ENCODE measurements at places on chromosomes 2 and 18.

DNA sequence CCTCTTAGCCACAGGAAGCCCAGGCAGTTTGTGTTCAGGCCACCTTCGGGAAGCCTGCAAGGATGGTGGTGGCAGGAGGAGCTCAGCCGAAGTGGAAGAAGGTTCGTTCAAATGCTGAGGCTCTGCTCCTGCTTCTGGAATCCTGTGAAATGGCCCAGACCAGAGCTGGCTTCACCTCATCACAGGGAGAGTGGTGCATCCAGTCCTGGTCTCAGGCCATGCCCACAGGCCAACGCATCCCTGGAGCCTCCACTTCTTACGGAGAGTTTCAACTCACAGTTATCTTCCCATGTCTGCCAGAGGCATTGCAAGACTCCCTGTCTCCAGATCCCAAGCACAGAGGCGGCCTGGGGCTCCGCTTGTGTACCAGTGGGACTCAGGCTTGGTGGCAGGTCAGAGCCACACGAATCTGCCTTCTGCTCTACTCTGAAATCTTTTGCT is 82.3 kb downstream of the NDUFA10 start:
- DNase-seq = no peak

DNA sequence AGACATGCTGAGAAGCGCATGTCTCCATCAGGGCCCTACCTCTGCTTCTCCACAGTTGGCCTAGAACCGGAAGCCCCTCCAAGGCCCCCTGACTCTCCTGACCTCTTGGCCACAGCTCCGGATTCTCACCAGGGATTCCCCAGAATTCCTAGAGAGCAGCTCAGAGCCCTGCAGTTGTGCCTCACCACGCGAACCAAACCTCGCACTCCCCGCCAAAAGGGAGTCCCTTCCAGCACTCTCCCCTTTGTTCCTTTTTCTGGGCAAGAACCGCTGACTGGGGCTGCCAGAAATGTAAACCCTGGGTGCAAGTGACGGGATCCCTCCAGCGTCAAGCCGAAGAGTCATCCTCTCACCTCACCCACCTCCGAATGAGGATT is 36.7 kb downstream of the AFF3 start:
- DNase-seq = no peak

- DNase-seq = no peak
Measured at GRCh38 chr2:172070936-172071335, 14.4 kb upstream of the DLX1 start.

GRCh38 chr18:43744960-43745745 is 467.9 kb upstream of the SYT4 start:
- no peak for DNase-seq

DNA sequence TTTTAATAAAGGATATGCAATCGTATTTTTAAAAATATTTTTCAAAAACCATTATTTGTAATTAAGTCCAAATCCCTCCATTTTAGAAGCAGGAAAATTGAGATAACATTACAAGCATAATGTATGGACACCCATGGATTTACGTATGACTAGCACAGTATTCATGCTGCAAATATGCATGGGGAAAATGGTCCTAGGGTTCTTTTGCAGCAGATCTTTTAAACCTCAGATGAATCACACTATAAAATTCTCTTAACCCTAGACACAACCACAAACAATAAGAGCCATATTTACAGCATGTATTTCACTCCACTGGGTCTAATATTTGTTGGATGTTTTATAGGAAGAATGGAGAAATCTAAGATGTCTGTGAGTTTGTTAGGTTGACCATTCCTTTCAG is 453.4 kb downstream of the TGIF1 start:
- DNase-seq = no peak

All from activated CD4-positive, alpha-beta T cell treated with anti-CD3 and anti-CD28 coated beads, Interleukin-2, amount 50 U/mL, for 4 hours (primary cell).